ENCODE measurements at places on chromosomes 4 and X.

DNA sequence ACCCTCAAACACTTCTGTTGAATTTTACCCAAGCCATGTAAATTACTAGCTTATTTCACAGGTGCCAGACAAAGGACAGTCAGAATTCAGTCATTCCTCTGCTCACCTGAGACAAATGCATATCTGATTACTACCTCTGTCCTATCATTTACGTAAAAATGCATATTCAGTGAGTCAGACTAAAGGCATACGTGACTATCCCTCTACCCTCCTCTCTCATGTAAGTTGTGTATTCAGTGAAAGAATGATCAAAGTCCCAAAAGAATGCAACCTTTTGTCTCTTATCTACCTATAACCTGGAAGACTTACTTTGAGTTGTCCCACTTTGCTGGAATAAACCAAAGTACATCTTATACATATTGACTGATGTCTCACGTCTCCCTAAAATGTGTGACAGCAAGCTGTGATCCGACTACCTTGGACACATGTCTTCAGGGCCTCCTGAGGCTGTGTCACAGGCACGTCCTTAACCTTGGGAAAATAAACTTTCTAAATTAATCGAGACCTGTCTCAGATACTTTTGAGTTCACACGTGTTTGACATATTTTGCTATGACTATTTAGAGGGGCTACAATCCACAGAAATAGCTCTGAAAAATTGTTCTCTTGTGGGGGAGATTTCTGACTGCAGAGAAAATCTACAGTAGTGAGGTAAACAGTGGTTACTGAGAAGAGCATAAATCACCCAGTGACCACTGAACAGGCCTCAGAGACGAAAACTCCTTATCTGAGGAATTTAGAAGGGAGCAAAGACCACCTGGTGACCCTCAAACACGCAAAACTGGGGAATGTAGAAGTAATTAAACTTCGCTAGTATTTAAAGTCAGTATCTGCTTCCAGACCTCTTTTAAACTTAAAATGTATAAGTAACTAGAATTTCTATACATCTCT, 1575.8 kb downstream of the STIM2 start:
- DNase-seq: no peak

GRCh38 chr4:188960411-188961093, 821.3 kb downstream of the TRIML1 start:
- DNase-seq: no peak

GRCh38 chrX:10571260-10571659, 49.1 kb downstream of the MID1 start:
- DNase-seq: no peak

GRCh38 chrX:120672389-120672788, 42.5 kb upstream of the C1GALT1C1 start:
- DNase-seq: no peak

GRCh38 chr4:762211-763190, 56.9 kb downstream of the PCGF3 start:
- DNase-seq: no peak

DNA sequence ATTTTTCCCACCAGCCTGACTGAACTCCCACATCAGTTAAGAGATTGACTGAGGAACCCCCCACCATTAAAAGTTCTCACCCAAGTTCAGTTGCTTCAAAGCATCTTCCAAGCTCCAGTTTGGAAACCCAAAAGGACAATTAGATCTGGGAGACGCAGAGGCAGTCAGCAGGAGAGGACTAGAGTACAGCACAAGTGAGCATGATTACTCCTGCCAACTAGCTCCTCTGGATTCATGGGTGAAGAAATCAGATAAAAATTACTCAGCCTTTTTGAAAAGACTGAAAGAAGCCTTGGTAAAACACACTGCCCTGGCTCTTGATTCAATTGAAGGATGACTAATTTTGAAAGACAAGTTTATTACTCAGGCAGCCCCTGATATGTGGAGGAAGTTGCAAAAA, 297.5 kb downstream of the ADAM29 start:
- DNase-seq: no peak

- DNase-seq: no peak
Observed at GRCh38 chr4:99844048-99844447, 27.4 kb downstream of the DAPP1 start.

- no peak for DNase-seq
Observed at GRCh38 chrX:46311581-46312120, 233.6 kb downstream of the ZNF674 start.

DNA sequence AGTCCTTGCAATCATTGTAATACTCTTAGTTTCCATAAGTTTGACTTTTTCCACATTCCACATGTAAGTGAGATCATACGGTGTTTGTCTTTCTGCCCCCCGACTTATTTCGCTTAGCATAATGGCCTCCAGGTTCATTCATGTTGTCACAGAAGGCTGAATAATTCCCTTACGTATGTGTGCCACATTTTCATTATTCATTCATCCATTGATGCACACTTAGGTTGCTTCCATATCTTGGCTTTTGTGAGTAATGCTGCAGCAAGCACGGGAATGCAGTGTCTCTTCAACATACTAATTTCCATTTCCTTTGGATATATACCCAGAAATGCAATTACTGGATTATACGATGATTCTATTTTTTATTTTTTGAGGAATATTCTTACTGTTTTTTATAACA, 22.0 kb upstream of the VEGFC start:
- no peak for DNase-seq

DNA sequence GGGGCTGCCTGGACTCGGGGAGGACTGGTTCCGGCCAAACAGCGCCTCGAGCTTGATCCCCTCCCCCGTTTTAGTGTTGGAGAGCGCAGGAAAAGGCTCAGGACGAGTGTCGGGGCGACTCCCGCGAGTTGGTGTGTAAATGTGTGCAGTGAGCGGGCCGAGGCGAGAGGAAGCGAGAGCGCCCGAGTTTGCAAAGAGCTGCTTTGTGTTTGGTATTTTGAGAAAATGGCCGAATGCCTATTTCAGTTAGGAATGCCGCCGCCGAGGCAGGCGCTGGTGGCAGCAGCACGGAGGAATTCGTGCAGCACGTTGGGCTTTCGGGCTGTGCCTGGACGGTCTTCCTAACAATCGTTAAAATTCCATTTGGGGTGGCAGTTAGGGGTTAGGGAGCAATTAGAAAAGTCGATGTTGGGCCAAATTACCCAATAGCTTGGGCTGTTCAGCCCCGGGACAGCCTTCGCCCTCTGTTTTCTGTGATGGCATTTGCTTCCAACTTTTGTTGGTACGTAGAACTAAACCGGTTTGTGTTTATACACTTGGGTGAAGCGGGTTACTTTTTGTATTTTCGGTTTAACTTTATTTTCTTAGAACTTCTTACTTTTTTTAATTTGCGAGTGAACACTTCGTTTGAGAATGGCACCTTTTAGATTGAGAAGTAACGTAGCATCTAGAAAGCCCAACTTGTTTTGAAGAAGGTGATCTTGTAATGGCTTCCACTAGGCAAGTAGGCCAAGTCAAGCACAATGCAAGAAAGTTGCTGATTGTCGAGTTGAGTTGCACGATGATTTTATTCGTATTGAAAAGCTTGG, 1.6 kb downstream of the REST start:
- peak; percentile 36 for DNase-seq

- no peak for DNase-seq
Observed at GRCh38 chr4:185811509-185812364, at the start of gene SORBS2. SORBS2 (minus strand) TSS chr4:185812194; CDS start chr4:185690571, 121,623 bp downstream.

- DNase-seq: no peak
Observed at GRCh38 chr4:146330392-146330791, 116.1 kb downstream of the REELD1 start.

DNA sequence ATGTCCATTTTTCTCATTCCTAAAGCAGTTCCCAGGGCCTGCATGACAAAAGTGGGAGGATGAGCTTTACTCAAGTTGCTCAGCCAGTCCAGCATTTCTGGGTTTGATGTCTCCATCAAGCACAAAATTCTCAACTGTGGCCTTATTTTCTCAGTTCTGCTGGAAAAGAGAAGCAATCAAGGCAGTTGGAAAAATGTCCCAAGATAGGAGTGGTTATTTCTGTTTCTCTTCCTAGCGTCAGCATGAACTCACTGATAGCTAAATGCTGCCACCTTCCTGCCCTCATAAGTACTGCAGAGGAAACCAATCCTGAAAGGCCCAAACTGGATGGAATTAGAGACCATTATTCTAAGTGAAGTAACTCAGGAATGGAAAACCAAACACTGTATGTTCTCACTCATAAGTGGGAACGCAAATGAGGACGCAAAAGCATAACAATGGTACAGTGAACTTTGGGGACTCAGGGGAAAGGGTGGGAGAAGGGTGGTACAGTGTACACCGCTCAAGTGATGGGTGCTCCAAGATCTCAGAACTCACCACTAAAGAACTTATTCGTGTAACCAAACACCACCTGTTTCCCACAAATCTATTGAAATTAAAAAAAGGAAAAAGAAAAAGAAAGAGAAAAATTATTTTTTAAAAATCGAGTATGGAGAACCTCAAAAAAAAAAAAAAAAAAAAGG, 29.6 kb downstream of the ADH7 start:
- DNase-seq: peak; percentile 51

DNA sequence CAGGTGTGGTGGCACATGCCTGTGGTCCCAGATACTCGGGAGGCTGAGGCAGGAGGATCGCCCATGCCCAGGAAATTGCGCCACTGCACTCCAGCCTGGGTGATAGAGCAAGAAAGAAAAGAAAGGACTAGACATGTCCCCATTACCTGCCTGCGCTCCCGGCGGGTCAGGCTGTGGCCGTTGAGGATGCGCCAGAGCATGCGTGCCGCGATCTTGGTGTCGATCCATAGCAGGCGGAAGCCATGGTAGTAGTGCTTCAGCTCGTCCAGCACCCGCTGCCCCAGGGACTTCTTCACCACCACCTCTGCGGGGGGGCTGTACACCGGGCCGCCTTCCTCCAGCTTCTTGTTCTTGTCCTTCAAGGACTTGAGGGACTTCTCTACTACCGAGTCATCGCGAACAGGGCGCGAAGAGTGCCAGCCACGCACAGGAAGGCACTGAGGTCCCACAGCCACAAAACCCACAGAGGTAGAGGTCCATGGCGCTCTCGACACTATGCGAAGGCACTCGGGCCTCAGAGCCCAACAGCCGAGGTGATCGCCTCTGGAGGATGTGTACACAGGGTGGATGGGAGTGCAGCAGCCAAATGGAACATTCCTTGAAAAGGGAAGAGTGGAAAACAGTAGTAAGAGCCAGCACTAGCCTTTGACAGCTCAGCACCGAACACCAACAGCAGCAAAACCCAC, 14.6 kb downstream of the LETM1 start:
- no peak for DNase-seq

DNA sequence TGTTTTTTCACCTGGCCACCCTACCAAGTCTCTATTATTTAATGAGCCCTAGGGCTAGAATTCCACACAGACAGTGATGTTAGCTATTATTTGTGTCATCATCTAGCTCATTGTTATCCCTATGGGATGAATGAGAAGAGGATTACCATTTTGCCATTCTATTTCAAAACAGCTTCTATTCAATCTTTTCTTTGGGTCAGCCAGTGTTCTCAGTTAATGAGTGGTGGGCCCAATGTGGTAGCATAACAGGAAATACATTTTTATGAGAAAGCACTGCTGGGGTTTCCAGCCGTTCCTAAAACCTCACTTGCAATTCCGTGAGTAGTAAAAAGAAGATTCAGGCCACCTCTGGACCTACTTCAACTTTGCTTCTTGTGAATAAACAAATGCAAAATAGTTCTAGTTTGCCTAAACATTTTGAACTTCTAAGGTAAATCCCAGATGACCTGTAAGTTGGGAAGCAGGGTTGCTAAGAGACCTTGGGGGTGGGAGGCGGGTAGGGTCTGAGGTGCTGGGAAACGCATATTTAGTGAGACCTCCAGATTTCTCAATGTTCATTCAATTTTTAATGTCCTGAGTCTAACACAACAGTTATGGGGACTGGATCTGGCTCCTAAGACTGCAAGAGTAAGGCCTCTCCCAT, 24.8 kb upstream of the CYP2U1 start:
- no peak for DNase-seq

GRCh38 chr4:14091966-14092365, 464.4 kb upstream of the BOD1L1 start:
- DNase-seq: no peak

Data from CD8-positive, alpha-beta memory T cell (primary cell).